ENCODE measurements at places on chromosomes 1 and 21. TPM values are rescaled to one million over a fixed set of nuclear protein-coding genes. Genes with fewer than 3 reads are reported as not detected.

Gene GLIS1
- not detected for total RNA-seq

Gene TMED5
- 58.6 TPM for total RNA-seq

DNA sequence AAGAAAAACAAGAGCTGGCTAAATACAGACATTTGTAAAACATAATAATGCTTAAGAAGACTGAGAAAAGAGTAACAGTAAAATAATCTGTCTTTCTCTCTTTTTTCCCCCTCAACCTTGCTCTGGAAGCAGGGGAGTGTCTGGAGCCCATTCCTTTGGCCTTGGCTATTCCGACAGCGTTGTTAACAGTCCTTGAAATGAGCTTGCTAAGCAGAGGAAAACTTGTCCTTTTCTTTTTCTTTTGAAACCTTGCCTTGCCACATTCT lies 6.7 kb upstream of the CA6 start:
- peak overlapping the region; percentile 46 for H3K27ac ChIP-seq
- no peaks in the 10 kb centered on the region for H3K36me3 ChIP-seq
- DNase-seq, result no peak
- H3K27me3 ChIP-seq, result no peaks in the 10 kb centered on the region
- no peak overlapping the region for H3K4me3 ChIP-seq

Gene C1orf210
- total RNA-seq, result not detected

Gene WNT4
- not detected for total RNA-seq
